ENCODE measurements at places on chromosomes 12 and 14.

GRCh38 chr14:63134801-63135200 lies 69.4 kb upstream of the RHOJ start:
- DNase-seq: no peak

DNA sequence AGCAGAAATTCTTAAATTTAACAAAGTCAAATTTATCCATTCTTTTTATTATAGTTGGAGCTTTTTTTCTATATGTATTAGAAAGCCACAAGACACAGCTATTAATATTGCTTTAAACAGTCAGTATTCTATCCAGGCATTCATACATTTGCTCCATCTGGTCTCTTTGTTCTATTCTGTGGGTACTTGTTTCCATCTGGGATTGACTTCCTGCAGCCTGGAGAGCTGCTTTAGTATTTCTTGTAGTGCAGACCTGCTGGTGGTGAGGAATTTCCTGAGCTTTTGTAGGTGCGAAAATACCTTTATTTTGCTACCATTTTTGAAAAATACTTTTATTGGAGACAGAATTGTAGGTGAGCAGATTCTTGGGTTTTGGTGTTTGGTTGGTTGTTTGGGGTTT lies 29.0 kb downstream of the CCDC60 start:
- no peak for DNase-seq

DNA sequence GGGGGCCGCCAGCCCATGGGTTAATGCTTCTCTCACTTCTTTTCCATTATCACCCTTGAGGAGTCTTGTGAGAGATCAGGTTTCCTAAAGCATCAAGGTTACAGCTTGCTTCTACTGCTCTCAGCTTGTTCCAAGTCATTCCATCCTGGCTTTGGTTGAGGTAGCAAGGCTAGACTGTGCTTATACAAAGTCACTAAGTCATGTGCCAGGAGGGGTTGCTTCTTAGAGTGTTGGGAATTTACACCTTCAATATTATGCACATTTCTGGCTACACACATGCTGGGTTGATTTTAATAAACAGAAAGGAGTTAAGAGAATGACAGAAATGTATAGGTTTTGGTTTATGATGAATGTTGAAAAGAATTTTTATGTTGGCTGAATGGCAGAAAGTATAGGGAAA lies 21.8 kb downstream of the IFT43 start:
- DNase-seq: no peak

DNA sequence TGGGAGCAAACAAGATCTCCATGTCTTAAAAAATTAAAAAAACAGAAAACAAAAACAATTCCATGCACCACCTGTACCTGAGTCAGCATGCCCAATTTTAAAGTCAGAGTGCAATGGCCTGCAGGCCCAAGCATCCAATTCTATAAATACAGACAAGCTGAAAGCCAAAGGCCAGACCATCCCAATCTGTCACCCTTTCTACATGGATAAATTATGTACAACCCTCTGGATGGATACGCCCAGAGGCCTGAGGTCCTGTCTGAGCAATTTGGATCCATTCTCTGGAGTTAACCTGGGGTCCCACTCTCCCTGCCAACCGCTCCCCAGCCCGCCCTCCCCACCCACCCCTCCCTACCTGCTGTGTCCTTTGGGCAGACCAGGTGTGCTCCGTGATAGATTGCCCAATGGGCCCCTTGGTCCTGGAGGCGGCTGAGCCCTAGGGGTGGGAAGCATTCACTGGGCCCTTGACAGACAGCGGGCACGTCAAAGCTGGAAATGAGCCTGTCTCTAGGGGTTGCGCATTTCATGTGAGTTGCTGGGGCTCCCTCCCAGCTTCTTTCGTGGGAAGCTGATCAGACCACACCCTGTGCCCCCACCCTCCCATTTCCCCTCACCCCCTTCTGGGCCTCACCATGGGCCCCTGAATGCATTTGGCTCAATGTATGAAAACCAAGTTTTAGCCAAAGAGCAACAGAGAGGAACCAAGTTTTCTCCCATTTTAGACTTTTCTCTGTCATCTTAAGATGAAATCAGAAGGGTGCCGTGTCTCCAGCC lies 171.3 kb downstream of the BCL11B start:
- DNase-seq: no peak

DNA sequence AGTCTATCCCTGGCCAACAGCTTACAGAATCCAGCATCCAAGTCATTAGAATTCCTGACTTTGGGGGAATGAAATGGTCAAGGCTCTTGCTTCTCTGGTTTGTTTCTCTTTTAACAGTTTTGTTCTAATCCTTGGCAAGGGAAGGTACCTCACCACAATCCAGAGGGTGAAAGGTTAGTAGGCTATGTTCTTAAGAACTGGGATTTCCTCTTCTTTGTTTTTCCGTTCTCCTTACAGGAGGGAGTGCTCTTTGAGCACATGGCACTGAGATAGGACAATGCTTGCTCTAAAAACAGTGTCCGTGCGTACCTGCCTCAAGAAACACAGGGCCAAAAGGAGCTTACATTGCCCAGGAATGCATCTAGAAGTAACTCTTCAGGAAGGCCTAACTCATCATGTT lies 156.6 kb downstream of the GCH1 start:
- DNase-seq: no peak

DNA sequence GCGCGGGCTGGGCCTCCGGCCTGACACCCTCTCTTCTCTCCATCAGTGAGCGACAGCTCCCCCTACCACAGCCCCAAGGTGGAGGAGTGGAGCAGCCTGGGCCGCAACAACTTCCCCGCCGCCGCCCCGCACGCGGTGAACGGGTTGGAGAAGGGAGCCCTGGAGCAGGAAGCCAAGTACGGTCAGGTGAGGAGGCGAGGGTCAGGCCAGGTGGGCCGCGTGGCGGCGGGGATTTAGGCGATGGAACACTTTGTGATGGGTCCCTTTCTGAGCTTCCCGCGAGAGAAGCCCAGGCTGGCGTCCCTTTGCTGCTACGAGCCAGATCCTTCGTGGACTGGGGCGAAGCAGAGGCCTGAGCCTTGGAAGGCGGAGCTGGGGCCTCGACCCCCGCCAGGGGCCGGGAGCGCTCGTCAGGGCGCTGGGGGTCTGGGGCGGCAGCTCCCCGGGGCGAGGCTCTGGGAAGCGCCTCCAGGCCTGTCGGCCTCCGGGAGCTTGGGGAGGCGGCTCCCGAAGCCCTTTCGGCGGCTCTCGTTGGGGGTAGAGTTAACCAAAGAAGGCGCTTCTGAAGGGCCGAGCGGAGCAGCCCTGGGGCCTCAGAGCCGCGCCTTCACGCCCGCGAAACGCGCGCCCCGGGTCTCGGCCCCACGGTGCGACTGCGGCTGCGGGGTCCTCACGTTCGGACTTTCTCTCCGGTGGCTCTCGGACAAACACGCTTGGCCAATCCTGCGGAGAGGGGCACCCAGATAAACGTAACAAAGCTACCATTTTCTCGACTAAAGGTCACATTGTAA lies 5.0 kb downstream of the PAX9 start:
- DNase-seq: no peak

DNA sequence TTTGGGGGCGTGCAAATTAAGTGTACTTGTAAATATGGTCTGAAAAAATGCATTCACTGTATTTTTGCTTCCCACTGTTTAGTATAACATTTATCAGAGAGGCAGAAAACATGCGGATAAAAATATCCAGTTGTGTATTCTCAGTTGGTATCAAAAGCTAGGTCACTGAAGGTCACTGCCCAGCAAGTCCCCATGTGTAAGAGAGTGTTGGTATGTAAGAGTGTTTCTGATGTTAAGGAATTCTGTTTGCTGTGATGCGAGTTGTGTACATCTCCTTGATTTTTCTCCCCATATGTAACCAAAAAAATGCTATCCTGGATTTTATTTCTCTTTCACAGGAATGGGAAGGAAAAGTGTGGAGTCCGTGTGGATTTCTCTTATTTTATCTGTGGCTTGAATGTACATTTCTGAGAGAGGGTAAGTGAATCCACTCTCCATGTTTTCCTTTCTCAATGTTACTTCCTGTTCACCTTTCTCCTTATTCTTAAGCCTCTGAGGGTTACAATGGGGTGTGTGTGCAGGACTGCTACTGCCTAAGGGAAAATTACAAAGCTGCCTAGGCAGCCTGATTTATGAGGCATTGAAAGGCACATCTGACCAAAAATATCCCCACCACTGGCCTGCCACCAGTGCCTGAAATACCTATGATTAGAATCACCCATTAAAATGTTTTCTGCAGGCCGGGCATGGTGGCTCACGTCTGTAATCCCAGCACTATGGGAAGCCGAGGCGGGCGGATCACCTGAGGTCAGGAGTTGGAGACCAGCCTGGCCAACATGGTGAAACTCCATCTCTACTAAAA lies 97.9 kb upstream of the USP44 start:
- DNase-seq: no peak

DNA sequence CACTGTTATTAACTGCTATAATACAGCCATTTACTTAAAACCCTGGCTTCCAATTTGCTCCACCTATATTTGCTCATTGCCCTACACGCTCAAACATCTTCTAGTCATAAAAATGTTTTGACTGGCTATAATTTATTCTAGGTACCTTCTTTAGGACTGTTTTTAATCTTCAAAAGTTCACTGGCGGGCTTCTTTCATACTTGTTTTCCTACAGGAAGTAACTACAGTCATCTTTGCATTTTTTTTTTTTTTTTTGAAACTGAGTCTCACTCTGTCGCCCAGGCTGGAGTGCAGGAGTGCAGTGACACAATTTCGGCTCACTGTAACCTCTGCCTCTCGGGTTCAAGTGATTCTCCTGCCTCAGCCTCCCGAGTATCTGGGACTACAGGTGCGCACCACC lies 32.5 kb downstream of the MPHOSPH9 start:
- DNase-seq: no peak

- DNase-seq: no peak
These were observed 23.3 kb upstream of the NUDT14 start for GRCh38 chr14:105204206-105204930.

GRCh38 chr12:131333136-131333535 lies 377.8 kb upstream of the SFSWAP start:
- DNase-seq: no peak

DNA sequence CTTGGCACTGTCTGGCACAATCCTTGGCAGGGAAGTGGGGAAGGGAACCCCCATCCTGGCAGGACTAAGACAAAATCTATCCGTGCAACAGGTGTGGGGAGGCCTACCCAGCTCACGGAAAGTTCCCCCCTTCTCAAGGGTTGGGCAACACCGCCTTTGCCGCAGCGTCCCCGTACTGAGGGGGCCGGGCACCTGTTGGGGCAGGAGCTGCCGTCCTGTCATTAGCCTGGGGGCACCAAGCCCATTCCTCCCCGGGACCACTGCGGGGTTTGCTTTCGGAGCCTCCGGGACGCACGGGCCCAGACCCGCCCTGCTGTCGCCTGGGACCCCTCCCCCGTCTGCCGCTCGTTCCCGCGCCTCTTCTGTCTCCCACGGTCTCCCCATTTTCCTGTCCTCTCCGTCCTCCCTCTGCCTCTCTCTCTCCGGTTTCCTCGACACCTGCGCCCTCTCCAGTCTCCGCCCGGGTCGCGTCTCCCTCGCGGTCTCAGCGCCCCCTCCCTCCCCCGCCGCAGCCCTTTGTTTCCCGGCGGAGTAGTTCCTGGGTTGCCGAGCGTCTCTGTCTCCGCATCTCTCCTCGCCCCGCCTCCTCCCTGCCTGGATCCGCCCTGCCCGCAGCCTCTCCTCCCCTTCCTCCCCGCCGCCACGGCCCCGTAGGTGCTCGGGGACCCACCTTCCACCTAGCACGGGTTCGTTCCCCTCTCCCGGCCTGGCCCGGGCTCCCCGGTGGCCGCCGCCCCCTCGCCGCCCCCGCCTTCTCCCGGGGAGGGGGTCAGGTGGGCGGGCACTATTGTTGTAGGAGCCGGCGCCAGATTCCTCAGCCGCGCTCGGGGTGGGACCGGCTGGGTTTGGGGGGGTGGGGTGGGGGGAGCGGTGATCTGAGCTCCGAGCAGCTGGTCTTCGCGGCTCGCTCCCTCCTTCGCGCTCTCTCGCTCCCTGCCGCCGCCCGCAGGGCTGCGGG lies at the start of gene CACNB3:
Gene CACNB3 (plus strand): TSS at position 624 of the 958 bp plus-strand sequence. CDS start 434 bp downstream, outside the sequence.
- peak; percentile 80 for DNase-seq

GRCh38 chr12:12975322-12976077 lies 23.5 kb upstream of the GPRC5D start:
- no peak for DNase-seq

GRCh38 chr14:103546652-103547454 lies 15.6 kb downstream of the BAG5 start:
- DNase-seq: peak; percentile 97

GRCh38 chr12:39173726-39174125 lies 268.3 kb upstream of the CPNE8 start:
- no peak for DNase-seq

- no peak for DNase-seq
These were observed 88.7 kb downstream of the PPP2R5E start for GRCh38 chr14:63454436-63454835.

DNA sequence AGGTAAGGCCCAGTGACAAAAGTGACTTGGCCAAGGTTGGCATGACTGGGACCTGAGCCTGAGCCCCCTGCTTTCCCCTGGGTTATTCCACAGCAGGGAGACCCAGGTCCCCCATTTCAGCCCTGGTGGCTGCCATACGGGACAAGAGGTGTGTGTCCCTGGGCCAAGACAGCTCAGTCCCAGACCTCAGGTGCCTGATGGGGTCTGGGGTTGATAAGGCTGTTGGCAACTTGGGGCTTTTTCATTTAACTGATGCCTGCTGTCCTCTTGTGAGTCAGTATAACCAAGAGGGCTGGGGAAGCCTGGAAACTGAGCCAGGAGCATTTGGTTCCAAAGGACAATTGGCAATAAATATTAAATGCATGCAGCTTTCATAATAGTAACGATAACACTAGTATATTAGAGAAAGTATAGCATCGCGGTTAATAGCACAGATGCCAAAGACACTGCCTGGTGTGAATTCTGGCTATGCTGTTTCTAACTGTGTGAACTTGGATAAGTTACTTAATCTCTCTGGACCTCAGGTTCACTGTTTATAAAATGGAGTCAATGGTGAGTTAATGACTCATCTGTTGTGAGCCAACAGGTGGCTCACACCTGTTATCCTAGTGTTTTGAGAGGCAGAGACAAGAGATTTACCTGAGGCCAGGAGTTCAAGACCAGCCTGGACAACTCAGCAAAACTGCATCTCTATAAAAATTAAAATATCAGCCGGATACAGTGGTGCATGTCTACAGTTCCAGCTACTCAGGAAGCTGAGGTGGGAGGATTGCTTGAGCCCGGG lies 898 bp downstream of the SDSL start:
- no peak for DNase-seq

DNA sequence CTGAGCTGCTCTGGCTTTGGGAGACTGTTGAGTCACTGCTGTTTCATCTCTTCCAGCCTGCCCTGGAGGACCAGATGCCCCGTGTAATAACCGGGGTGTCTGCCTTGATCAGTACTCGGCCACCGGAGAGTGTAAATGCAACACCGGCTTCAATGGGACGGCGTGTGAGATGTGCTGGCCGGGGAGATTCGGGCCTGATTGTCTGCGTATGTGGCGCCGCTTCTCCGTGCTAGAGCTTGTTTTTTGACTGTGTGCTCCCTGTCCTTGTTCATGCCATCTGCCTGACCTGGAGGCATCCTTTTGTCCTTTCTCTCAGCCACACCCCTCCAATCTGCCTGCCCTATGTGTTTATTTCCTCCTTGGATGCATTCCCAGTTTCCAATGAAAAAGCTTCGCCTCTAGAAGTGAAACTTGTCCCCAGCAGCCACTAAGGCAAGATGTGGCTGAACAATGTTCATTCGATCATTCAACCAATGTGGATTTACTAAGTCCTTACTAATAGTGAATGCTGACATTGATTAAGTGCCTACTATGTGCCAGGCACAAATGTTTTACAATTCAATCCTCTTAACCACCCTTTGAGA lies 98.6 kb downstream of the NT5DC3 start:
- no peak for DNase-seq
